ENCODE measurements at places on chromosomes 3 and 15.

GRCh38 chr3:194399166-194399565 lies at the start of gene GP5:
Gene GP5, minus strand, starts transcription at chr3:194399266. Its CDS starts 984 bp downstream, at chr3:194398282.
- DNase-seq, result no peak

DNA sequence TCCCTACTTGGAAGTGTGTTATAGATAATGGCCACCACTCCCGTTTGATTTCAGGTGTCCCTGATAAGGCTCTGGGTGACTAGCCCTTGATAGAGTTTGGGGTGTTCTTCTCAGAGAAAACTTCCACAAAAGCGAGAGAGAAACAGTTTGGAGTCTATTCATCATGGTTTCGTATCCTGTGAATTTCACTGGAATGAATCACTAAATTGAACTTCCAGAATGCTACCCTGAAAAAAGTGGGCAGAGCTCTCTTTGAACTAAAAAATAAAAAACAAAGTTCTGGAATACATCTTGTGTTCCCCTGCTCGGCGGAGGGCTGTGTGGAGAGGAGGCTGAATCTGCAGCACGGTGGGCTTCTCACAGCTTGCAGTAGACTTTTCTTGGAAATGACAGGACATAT lies 52.8 kb upstream of the FAM98B start:
- DNase-seq, result no peak

GRCh38 chr3:65604863-65605526 lies 433.7 kb downstream of the MAGI1 start:
- DNase-seq, result no peak

GRCh38 chr3:66322436-66322835 lies 101.6 kb downstream of the SLC25A26 start:
- DNase-seq, result no peak
